ENCODE measurements at places on chromosomes 4 and X.
A peak's percentile ranks its signal among the peaks of the same experiment; 100 is the strongest.

GRCh38 chr4:8911316-8912088, 39.9 kb upstream of the HMX1 start:
- DNase-seq, result no peak

DNA sequence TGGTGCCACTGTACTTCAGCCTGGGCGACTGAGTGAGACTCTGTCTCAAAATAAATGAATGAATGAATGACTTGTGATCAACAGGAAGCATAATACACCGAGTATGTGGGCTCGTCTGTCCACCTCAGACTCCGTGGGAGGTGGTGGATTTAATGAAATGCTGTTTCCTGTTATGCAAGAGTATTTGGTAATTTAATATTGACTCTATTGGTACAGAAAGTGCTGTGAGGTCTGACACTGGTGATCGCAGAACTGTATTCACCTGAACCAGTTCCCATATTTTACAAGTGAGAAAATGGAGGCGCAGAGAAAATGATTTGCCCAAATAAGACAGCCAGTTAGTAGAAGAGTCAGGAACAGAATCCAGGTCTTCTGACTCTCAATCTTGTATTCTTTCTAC, 423.3 kb downstream of the RAPGEF2 start:
- DNase-seq, result no peak

DNA sequence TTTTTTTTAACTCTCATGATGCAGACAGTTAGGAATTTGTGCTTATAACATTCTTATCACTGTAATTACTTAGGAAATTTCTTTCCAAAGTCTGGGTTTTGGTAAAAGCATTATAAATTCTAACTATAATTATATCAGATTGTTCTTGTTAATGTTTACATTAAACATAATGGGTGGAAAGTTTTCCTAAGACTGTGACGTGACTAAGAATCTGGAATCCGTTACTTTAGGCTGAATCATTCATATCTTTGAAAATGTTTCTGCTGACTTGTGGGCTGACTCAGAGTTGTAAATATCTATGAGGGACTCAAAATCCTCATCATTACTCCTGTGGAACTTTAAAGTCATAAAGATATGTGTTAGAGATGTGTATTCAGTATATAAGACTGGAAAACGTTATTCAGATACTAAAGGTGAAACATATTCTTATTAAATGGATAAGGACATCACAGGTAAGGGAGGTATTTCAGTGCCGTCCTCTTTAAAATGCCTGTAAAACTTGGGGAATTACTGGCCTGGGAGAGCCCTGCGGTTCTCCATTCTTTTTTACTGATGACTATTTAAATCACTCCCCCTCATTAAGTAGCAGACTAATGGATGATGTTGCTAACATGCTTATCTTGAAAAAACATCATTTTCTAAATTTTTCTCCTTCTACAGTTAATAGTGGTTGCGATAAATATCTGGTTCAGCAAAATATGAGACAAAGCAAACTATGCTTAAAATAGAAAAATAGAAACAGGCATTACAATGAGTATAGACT, 159.0 kb downstream of the DCLK2 start:
- no peak for DNase-seq

DNA sequence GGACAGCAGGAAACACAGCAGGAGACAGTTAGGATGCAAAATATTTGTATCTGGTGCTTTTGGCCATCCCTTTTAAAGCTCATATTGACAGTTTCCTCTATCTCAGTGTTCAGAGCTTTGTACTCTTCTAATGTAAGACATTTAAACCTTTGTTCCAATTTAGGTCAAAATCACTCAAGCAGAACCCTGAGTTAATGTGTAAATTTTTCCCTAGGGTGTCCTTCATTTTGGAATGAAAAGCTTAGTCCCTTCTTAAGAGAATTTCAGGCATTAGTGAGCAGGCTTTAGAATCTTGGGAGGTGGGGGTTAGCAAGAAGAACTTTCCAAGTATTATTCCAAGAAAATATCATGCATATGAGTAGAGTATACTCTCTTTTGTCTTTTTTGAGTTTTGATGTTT, 188.7 kb downstream of the GBA3 start:
- no peak for DNase-seq

- no peak for DNase-seq
These were observed 208.7 kb downstream of the SOWAHB start for GRCh38 chr4:76689145-76689817.

DNA sequence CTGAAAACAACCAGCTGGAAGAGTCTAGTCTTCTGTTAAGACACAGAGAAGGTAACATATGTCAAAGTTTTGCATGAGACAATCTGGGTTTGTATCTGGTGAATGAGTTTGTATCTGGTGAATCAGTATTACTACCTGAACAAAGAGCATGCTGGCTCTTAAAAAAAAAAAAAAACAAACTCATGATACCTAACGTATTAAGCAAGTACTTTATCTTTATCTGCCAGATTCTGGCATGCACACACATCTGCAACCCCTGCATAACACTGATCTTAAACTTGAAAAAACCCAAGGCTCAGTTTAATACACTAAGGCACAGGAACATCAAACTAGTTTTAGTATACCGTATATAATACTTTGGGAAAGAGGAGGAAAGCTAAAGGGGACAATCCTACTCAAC, 5.8 kb downstream of the YTHDC1 start:
- no peak for DNase-seq

- no peak for DNase-seq
These were observed 50.0 kb downstream of the C4orf46 start for GRCh38 chr4:158621729-158622128.

DNA sequence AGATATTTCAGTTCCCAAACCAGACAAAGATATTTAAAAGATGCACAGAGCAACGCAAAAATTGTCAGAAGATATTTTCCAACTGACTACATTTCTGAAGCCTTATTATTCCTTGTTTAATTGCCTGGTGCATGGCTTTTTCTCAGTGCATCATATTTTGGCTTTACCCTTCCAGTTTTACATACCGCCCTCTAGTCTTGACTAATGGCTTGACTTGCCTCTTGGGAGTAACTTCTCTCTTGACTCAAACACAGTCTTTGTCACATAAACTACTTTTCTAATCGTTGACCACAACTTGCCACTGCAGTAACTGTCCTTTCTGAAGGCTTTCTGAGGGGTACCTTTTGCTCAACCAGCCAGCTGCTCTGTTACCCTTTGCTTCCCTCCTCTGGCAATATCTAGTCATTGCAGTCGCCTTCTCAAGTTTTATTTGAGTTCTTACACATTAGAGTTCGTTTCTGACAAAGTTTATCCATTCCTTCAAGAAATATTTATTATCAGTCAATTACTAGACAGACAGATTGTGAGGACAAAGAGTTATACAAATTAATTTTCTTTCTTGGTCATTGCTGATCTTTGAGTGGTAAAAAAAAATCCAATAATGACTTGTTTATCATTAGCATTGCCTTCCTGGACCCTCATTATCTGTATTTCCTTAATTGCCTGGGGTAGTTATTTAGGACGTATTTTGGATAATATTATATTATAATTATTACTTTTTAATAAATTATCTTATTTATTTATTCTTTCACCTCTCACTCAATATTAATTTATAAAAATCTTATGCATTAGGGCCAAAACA, 506.9 kb upstream of the PCDH10 start:
- peak; percentile 2 for DNase-seq

- no peak for DNase-seq
These were observed 202.7 kb upstream of the HS3ST1 start for GRCh38 chr4:11631416-11631815.

DNA sequence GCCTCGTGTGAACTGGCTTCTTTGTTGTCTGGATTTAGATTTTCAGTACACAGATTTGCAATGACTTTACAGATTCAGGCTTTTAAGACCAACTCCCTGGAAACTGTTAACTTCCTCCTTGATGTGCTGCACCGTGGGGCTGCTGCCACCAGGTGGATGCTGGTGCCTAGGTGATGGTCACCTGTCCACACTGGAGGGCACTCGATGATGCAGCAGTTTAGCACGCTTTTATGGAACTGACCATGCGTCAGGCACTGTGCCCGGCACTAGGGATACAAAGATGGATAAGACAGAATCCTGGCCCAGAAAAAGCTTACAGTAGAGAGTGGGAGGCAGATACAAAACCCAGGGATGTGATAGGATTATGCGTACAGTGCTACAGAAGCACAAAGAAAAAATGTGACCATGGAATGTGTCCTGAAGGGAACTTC, 180.7 kb downstream of the CEP135 start:
- peak; percentile 22 for DNase-seq

GRCh38 chr4:94304365-94304971, 38.2 kb downstream of the HPGDS start:
- DNase-seq, result peak; percentile 40

DNA sequence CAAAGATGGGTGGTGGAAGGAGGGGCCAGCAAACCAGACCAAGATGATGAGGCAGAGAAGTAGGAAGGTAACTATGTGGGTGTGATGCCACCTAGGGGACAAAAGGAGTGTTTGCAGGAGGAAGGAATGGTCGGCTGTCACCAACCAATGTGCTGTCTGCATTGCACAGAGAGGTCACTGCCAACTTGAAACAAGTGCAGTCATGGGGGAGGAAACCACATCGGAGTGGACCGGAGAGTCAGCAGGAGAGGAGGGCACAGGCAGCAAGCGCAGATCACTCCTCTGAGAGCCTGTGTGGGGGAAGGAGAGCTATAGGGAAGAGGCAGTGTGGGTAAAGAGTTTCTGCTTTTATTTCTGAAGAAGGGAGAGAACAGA, 38.5 kb upstream of the FGFBP2 start:
- DNase-seq, result peak; percentile 41

- no peak for DNase-seq
These were observed 616.7 kb downstream of the RAPGEF2 start for GRCh38 chr4:159719531-159719930.

Measured in LNCaP clone FGC (cell line).